ENCODE measurements at places on chromosomes 5 and 9.

GRCh38 chr9:122944960-122945888 lies 4.4 kb downstream of the RABGAP1 start:
- no peak for DNase-seq

GRCh38 chr9:115593587-115594091 lies 475.7 kb upstream of the TNC start:
- DNase-seq = no peak

DNA sequence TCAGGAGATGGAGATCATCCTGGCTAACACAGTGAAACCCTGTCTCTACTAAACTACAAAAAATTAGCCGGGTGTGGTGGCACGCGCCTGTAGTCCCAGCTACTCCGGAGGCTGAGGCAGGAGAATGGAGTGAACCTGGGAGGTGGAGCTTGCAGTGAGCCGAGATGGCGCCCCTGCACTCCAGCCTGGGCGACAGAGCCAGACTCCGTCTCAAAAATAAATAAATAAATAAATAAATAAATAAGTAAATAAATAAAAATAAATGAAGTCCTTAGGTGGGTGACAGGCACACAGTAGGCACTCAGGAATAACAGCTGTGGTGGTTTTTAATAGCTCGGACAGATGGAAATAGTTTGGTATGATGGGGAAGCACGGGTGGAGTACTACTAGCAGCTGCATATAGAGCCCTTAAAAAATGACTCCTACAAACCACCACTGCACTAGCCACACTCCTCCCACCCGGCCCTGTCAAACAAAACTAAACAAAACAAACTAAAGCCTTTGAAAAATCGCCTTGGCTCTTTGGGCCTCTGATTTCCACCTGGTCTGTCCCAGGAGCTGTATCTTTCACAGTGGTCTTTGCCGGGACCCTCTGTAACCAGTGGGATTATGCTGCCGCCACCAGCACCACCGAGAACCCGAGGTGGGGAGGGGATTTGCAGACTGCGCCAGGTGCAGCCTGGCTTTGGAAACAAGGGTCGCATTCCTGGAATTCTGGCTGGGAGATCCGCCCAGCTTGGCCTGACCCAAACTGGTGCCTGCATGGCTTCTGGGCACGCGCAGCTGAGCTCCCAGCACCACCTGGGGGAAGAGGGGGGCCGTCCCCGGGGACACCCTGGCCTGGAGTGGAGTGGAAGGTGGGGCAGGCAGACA lies 5.1 kb upstream of the WDR5 start:
- no peak for DNase-seq

- no peak for DNase-seq
Measured at GRCh38 chr5:143653766-143654282, 158.1 kb upstream of the HMHB1 start.

DNA sequence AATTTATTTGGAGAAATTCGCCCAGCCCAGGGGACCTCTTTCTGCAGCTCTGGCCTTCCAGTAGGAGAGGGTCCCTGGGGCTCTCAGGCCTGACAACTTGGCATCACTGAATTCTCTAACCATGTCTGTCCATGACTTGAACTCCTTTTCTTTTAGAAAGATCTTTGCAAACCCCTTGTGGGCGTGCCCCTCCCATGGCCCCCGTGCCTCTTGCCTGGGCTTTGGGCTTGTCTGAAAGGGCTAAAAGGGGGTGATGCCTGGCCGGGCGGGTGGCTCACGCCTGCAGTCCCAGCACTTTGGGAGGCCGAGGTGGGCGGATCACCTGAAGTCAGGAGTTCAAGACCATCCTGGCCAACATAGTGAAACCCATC lies 3.2 kb upstream of the SQSTM1 start:
- DNase-seq = no peak

DNA sequence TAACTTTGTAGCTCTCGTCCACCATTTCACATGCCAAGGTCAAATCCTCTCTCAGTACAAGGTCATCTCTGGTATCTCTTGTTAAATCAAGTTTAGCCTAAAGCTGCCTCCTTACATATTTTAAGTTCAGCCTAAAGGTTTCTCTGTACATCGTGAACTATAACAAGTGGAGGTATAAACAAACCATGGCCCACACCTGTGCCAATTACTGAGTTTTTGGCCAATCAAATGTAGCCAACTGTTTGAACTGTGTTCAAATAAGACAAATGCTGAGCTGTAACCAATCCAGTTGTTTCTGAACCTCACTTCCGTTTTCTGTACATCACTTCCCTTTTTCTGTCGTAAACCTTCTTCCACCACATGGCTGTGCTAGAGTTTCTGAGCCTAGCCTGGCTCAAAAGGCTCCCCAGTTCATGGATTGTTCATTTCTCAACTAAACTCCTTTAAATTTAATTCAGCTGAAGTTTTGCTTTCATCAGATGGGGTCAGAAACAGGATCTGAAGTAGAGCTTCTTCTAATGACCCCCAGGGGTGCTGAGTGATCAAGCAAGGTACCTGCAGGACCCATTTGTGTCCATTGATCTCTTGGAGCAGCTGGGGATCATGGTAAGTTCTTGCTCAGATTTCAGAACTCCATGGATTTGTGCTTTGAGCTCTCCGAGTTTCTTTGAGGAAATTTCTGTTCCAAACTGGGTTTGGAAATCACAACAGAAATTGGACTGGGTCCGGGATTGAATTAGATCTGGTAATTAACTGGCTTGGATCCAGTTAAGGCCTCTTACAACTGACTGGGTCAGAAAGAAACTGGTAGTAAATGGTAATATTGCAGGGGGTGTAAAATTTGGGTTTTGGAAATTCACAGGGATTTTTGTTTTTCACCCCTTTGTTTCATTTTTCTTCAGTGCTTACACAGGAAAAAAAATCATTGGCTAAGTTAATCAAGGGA lies 11.0 kb upstream of the NANS start:
- peak; percentile 96 for DNase-seq

GRCh38 chr9:85742597-85742936 lies 813 bp upstream of the AGTPBP1 start:
- DNase-seq = peak; percentile 15

DNA sequence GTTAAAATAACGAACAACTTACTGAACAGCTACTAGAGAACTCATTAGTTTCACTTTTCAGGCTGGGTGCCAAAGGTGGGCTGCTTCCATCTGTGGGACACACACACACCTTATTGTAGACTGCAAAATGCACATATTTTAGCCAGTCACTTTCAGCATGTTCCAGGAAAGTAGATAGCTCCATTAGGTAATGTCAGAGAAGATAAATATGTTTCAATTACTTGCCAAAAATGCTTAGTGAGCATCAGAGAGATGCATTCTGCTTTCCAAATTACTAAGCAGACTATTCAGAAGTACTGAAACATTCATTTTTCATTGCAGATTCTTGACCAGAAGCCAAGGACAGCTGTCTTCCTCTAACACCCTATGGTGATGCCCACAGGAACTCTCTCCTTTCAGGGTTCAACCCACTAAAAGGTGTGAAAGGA lies 56.2 kb upstream of the APC start:
- DNase-seq = no peak

DNA sequence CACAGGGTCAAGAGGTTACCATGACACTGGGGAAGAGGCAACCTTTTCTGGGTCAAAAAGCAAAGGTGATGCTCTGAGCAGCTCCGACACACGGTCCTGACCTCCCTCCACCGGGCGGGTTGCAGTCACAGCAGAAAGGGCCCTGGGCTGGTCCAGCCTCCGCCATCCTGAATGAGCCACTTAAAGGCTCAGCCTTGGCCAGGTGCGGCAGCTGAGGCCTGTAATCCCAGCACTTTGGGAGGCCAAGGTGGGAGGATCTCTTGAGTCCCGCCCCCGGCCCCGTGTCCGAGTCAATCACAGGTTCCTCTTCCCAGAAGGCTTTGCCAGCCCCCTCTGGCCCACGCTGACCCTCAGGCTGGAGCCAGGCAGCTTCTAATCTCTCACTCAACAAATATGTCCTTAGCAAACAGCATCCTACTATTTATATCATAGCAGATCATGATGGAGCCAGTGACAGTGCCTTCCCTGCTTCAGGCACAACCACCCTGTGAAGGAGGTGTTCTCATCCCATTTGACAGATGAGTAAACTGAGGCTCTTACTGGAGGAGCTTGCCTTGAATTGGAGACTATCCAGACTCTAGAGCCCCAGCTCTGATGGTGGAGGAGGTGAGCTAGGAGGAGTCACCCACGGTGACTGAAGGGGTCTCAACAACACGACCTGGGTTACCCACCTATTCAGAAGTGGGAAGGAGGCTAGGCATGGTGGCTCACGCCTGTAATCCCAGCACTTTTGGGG lies 79.1 kb downstream of the LRSAM1 start:
- no peak for DNase-seq

GRCh38 chr5:74839229-74839628 lies 27.0 kb downstream of the FAM169A start:
- peak; percentile 43 for DNase-seq

DNA sequence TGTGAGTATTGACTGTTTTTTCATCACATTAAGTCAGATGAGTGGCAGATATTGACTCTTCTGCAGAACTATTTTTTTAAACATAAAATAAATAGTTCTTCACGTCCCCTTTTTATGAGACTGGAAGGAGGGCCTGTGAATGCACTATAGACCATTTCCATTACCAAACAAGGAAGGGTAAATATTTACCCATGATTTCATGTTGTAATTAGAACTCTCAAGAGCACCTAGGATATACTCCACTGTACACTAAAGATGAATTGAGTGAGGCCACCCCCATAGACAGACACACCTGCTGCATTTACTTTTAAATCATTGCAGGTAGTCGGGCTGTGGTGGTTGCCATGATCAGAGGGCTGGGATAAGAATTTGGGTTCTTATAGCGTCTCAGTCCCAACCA lies 22.6 kb downstream of the SLC36A1 start:
- DNase-seq = no peak

DNA sequence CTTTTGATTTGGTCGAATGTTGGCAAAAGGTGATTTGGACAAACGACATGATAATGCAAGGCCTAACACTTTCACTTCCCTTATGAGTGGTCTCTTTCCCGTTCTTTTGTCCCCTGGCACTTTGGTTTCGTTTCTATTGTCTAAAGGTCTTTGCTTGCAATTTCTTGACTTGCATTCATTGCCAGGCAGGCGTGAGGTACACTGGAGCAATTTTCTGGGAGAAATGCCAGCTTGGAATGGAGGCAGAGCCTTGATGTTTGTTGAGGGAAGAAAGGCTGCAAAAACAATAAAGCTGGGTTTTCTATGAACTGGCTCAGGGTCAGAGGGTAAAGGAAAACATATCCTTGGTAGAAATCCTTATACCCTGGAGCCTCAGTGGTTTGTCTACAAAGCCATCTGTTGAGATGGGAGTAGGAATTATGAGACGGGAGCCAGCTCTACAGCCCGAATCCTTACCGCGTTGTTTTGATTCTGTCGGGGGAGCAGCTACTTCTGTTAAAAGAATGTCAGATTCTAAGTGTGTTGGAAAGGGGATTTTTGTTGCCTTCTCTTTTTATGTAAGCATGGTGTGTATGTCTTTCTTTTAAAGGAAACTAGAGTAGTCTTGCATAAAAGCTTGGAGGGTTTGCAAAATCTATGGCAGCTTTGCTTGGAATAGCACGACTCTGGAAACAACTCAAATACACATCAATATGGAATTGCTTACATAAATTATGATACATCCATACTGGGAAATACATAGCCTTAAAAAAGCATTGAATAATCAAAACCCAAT lies 158.9 kb downstream of the RMI1 start:
- DNase-seq = peak; percentile 46

DNA sequence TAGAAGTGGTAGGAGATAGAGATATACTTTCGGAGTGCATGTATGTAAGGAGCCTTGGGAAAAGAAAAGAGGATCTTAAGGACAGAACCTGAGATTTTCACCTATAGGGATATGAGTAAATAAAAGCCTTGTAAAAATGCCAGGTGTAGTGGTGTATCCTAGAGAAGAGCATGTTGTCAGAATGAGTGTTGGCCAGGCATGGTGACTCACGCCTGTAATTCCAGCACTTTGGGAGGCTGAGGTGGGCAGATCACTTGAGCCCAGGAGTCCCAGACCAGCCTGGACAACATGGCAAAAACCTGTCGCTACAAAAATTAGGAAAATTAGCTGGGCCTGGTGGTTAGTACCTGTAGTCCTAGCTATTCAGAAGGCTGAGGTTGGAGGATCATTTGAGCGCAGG lies 76.0 kb downstream of the IPO11 start:
- DNase-seq = no peak

DNA sequence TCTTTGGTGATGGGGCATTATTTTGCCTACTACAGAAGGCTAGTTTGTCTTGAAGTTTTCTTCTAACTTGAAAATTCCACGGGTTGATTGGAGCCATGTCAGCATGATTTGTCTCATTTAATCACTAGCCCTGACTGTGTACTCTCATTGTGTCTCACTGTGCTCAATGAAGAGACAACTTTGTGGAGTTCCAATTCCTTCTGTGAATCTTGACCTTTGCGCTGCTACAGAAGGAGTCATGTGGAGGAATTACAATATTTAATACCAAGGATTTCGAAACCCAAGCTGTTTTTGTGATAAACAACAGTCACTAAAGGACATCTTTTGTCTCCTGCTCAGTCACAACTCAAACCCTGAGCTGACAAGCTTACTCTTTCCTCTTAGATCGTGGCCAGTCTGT lies 98.6 kb upstream of the ACTBL2 start:
- DNase-seq = no peak

GRCh38 chr9:88767504-88767790 lies 223.8 kb upstream of the S1PR3 start:
- DNase-seq = no peak

DNA sequence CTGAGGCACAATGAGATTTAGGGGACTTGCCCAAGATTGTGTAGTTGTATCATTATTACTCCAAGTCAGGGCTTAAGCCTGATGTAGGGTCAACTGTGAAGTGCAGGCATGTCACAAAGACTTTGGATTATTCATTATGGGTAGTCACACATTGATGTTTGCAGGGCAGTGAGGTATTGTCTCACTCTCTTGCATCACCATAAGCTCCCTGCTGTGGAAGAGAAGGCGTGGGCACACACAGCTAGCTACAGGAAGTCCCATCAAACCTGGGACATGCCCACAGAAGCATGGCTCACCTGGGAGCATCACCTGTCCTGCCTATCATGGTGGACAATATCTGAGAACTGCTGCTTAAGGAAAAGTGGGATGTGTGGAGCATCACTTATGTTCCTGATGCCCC lies 42.1 kb downstream of the TMOD1 start:
- DNase-seq = peak; percentile 20
